ENCODE measurements at places on chromosomes 12 and 14.

GRCh38 chr12:31431721-31432240, 105.8 kb upstream of the SINHCAF start:
- DNase-seq, result no peak

DNA sequence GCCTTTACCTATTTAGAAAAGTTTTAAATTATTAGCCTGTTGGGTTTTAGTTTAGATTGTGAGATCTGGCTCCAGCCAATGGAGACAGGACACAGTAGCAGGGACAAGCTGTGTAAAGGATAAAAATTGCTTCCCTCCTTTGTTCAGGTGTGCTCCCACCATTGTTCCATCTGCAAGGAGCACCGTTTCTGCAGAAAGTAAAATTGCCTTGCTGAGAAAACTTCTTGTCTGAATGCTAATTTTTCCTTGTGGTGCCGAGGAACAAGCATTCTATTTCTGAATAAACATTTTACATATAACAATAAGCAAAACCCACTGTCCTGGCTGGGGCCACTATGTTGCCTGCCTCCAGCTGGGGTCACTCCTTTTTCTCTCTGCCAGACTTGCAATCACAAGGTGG, 72.7 kb upstream of the ZFP36L1 start:
- DNase-seq, result no peak

DNA sequence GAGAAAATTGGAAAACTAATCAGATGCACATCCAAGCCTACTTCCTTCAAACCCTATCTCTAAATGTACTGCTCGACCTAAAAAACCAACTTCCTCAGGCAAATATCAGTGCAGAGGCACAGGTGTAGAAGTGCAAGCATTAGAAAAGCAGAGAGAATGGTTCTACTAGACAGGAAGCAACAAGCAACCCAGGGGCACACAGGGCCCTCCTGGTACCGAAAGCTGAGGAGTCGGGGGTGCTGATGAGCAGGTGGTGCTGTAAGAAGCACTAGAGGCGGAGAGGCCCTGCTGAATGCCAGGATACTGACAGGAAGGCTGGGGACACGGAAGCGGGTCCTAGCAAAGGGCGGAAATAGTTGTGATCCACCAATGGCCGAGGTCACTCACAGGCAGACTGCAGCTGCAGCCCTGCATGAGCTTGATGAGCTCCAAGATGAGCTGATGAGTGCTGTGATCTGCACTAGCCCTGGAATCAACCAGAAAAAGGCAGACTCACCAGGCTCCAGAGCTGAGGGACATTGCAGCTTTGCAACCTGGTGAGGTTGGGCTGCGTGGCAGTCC, 85.9 kb downstream of the TTC7B start:
- no peak for DNase-seq

GRCh38 chr14:92655419-92656201, 92.8 kb downstream of the LGMN start:
- DNase-seq, result no peak

- DNase-seq, result no peak
Observed at GRCh38 chr14:61077951-61078720, 97.1 kb downstream of the SLC38A6 start.

GRCh38 chr12:1660304-1661187, 30.3 kb upstream of the ADIPOR2 start:
- peak; percentile 28 for DNase-seq

- DNase-seq, result no peak
Observed at GRCh38 chr14:70170976-70171375, 17.8 kb downstream of the SLC8A3 start.

DNA sequence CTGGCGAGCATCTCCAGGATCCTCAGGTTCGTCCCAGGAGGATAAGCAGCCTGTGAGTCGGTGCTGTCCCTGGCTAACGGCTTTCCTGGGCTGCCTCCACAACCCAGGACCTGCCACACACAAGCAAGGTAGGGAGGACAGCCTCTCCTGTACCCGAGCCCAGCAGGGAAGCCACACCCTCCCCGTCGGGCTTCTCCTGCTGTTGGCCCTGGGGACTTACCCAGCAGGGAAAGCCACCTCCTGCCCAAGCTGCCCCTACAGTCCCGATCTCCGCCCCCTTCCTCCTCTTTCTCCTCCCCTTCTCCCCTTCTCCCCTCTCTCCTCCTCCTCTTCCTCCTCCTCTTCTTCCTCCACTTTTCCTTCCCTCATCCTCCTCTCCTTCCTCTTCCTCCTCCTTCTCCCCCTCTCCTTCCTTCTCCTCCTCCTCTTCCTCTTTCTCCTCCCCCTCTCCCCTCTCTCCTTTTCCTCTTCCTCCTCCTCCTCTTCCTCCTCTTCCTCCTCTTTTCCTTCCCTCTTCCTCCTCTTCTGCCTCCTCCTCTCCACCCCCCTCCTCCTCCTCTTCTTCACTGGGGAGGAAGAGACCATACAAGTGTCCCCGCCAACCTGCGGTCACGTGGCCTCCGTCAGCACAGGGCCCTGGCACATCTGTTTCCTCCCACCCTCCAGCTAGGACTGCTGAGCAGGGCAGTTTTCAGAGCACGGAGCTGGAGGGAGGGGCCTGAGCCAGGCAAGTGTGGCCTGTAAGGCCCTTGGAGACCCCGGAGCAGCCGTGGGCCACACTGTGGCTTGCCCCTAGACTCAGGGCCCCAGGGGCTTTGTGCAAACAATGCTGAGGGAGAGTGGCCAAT, 17.3 kb upstream of the RFLNA start:
- no peak for DNase-seq

- DNase-seq, result peak; percentile 24
Observed at GRCh38 chr12:87344699-87345098, 684.5 kb downstream of the C12orf50 start.

DNA sequence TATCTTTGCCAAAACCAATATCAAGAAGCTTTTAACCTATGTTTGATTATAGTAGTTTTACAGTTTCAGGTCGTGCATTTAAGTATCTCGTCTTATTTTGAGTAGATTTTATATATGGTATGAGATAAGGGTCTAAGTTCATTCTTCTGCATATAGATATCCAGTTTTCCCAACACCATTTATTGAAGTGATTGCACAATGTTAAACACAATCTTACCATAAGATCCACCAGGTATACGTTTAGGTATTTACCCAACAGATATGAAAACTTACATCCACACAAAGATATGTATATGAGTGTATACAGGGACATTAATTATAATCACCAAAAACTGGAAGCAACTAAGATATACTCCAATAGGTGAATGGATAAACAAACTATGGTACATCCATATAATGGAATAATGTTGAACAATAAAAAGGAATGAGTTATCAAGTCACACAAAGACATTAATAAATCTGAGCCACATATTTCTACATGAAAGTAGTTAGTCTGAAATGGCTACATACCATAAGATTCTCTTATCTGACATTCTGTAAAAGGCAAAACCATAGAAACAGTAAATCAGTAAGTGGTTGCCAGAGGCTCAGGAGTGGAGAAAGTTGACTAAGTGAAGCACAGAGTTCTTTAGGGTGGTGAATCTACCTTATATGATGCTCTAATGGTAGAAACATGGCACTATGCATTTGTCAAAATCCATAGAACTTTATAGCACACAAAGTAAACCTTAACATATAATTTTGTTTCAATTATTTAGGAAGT, 222.6 kb downstream of the NUAK1 start:
- DNase-seq, result no peak

Measured in NAMALWA (cell line).